ENCODE measurements at places on chromosomes 16 and 17.

DNA sequence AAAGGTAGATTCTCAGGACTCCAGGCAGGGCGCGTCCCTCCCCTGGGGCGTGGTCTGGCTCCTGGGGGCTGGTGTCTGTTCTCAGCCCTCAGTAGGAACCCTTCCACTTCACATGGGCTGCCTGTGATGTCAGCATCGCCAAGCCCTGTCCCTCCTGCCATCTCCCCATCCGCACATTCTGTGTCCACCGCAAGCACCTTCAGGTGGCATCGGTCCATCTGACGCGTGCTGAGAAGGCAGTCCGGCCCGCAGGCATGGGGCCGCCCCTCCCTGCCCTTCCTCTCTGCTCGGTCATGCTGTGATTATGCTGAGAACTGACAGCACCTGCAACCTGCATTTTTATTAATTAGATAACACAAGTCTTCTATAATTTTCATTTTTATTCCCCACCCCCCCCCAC lies 12.7 kb upstream of the DNAH17 start:
- DNase-seq: peak; percentile 33

GRCh38 chr17:67283731-67284516 lies 38.9 kb upstream of the HELZ start:
- no peak for DNase-seq

DNA sequence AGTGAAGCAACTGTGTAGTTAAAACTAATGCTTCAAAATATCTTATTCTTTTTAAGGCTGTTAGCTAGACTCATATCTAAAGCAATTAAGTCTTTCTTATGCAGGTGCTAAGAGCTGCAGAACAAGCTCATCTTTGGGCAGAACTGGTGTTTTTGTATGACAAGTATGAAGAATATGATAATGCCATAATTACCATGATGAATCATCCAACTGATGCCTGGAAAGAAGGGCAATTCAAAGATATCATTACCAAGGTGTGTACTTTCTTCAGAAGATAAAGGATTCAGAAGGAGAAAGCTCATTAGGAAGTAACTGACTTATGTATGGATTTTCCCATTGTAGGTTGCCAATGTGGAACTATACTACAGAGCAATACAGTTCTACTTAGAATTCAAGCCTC lies 23.9 kb downstream of the PTRH2 start:
- DNase-seq: no peak

DNA sequence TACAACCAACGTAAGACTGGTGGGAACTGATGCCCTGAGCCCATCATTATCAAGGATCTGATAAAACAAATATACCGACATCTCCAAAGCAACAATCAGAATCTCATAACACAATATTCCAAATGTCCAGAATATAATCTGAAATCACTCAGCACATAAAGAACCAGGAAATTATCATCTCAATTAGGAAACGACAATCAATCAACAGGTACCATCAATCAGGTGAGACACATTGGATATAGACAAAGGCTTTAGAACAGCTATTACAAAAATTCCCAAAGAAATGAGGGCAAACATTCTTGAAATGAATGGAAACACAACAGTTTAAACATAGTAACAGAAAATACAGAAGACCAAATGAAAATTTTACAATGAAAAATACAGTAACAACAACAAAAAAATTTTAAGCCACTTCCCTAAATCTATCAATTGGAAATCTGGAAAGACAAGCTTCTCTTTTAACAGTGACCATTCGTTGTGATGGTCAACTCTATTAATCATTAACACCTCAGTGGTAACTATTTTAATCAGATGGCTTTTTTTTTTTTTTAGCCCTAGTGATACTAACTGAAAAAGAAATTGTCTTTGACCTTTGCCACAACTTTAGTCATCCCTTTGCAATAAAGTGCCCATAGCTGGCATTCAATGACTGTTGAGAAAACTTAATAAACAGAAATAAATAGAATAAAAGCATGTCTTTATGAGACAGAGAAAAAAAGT lies 70.4 kb downstream of the USP32 start:
- no peak for DNase-seq

DNA sequence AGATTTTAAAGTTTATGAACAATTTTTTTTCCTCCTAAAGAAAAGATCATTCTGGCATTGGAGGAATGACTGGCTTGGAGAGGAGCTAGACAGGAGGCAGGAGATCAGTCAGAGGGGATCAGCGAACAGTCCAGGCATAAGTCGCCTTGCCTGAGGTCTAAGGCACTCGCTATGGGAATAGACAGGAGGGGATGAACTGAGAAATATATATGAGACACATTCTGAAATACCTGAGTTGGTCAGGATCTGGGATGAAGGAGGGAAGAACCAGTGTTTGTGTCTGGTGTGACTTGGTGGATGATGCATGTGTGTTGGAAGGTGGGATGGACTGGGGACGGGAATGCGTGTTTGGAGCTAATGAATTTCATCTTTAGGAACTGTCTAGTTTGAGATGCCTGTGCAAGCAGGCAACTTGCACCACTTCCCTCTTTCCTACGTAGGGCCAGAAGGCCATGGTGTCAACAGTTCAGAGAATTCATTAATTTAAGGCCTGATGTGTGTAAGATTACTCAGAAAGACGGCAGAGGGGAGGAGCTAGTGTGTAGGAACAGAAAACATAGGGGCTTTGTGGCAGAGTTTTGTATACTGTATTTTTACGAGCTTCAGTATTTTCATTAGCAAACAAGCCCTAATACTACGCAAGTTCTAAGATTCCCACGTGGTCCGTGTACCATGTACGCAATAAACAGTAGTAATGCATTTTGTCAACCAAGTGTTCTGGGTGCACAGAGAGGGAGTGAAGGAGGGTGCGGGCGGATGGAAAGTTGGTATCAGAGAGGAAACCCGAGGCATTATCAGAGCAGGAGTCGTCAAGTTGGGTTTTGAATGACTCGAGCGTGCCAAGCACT lies 825 bp downstream of the HEATR6 start:
- DNase-seq: no peak

GRCh38 chr17:41620583-41621434 lies 3.6 kb downstream of the KRT17 start:
- DNase-seq: no peak

DNA sequence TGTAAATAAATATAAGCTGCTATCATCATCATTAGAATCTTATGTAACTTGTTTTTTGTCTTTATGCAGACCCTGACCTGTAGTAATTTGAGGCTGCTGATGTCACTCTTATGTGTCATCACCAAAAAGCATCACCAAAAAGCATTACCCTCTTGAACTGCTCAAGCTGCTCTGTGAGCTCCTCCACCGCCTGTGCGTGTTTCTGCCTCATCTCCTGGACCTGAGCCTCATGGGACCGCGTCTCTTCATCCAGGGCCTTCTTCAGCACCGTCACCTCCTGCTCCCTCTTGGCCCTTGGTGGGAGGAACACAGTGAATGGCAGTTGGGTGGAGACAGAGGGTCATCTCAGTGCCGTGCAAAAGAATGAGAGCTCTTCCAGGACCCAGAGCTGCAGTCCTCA lies 82.4 kb downstream of the NDE1 start:
- DNase-seq: no peak

GRCh38 chr17:33137426-33137825 lies 145.8 kb downstream of the SPACA3 start:
- no peak for DNase-seq

GRCh38 chr16:86987746-86988670 lies 329.2 kb downstream of the C16orf95 start:
- no peak for DNase-seq

- no peak for DNase-seq
These were observed 27.1 kb downstream of the PRSS54 start for GRCh38 chr16:58267524-58268243.

- no peak for DNase-seq
These were observed 25.1 kb downstream of the ABR start for GRCh38 chr17:1154704-1155103.

DNA sequence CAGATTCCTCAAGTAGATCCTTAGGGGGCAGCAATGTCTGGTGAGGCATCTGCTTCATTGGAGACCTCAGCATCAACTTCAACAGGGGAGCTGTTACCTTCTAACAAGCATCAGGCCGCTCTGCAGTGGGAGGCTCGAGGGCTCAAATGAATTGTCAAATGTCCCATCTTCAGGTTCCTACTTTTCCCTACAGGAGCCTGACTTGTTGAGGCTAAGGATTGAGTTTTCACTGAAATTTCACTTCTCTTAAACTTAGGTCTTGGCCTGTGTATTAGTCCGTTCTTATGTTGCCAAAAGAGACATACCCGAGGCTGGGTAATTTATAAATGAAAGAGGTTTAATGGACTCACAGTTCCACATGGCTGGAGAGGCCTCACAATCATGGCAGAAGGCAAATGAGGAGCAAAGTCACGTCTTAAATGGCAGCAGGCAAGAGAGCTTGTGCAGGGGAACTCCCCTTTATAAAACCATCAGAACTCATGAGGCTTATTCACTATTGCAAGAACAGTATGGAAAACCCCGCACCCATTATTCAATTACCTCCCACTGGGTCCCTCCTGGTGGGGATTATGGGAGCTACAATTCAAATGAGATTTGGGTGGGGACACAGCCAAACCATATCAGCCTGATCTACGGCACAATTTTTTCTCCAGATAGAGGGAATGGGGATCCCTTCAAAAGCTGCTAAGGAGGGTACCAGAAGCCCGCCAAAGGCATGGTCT lies 5.1 kb upstream of the CD300LD start:
- no peak for DNase-seq

GRCh38 chr17:62187681-62188080 lies 122.6 kb upstream of the MED13 start:
- DNase-seq: no peak

- no peak for DNase-seq
These were observed 30.4 kb downstream of the TEX2 start for GRCh38 chr17:64232466-64233262.

DNA sequence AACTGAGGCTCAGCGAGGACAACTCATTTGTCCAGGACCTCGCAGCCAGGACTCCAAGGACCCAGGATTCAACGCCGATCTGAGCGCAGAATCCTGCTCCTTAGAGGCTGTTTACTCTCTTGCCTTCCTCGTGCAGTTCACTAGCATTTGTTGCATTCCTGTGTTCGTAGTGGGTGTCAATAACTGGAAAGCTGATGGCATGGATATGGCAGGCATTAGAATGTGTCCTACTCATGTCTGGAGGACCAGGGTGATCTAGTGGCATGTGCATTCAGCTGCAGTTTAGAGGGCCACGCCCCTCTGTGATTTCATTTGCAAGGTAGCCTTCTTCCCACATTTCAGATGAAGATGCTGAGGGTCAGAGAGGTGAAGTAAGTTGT lies 510 bp downstream of the CRISPLD2 start:
- no peak for DNase-seq

DNA sequence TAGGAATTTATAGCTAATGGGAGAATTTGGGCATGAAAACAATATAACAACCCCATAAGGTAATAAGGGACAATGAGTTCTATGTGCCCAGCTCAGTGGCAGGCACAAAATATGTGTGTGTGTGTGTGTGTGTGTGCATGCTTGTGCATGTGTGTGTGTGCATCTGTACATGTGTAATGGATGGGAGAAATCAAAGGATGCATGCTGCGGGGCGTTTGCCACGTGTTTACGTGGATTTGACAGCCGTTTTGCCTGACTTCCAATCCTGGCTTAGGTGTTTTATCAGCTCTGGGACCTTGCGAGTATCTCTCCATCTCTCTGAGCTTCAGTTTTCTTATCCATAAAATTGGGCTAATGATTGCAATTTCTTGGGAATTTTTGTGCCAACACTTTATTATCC lies 108.4 kb downstream of the IRX5 start:
- no peak for DNase-seq

DNA sequence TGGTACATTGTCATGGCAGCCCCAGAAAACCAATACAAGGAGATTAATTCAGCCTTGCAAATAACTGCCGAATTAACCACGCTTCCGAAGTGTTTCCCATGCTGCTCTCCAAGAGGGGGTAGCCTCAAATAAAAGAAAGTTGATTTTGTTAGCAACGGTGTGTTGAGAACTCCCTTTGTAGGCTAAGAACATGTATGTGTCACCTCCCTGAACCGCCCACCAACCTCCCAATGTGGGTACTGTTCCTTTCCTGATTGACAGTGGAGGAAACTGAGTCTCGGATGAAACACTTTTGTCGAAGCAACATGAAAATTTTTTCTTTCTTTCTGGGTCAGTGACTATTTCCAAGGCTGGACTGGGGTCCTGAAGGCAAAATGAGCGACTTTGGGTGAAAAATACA lies 25.1 kb downstream of the CACNG4 start:
- no peak for DNase-seq

GRCh38 chr17:38455288-38455915 lies 27.1 kb downstream of the ARHGAP23 start:
- DNase-seq: peak; percentile 27

DNA sequence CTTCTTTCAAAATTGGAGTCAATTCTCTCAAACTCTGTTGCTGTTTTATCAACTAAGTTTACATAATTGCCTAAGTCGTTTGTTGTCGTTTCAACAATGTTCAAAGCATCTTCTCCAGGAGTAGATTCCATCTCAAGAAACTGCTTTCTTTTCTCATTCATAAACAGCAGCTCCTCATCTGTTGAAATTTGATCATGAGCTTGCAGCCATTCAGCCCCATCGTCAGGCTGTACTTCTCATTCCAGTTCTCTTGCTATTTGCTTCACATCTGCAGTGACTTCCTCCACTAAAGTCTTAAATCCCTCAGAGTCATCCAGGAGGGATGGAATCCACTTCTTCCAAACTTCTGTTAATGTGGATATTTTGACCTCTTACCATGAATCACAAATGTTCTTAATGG lies 230.6 kb downstream of the IRF8 start:
- DNase-seq: no peak

DNA sequence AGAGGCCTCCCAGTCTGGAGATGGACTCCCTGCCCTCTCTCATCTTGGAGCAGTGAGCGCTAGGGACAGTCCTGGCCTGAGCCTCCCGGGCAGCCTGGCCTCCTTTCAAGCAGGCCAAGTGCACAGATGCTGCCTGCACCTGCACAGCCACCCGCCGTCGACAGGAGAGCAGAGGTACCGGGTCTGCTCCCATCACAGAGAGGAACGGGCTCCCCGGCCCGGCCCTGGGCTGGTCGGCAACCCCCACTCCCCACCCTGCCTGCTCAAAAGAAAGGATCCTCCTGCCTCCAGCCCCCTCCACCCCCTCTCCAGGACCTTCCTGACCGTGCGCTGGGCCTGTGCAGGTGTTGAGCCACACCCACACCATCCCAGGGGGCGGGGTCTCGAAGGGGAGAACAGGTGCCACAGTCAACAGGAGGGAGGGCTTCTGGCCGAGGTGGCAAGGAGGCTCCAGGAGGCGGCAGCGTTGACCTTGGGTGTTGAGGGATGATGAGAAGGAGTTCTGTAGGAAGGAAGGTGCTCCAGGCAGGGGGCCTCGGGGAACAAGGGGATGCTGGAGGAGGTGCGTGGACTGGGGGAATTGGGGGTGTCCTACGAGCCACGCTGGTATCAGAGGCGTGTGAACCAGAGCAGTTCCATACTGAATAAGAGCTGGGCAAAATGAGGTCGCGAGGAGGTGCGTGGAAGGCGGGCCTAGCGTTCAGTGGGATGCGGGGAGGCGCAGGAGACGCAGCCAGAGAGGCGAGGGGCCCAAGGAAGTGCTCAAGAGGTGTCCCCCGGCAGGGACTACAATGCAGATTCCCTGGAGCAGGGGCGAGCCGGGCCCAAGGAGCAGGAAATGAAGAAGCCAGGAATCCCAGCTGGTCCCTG lies 967 bp upstream of the CDH15 start:
- peak; percentile 78 for DNase-seq
